ENCODE measurements at places on chromosomes 13 and 19.
A peak's percentile ranks its signal among the peaks of the same experiment; 100 is the strongest.

DNA sequence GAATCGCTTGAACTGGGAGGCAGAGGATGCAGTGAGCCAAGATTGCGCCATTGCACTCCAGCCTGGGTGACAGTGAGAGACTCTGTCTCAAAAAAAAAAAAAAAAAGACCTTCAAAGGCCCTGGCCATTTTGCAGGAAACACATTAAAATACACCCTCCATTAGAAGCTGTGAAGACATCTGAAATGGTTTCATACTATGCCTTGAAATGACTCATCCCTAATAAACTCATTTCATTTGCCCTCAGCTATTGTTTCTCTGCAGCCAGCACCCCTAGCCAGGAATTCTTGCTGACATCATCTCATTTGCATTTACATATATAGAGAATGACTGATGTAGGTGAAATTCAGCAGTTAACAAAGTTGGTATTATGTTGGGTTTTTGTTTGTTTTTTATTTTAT lies 8.7 kb downstream of the EML2 start:
- peak; percentile 76 for DNase-seq

GRCh38 chr19:4585556-4585955 lies 26.1 kb upstream of the SEMA6B start:
- DNase-seq = no peak

DNA sequence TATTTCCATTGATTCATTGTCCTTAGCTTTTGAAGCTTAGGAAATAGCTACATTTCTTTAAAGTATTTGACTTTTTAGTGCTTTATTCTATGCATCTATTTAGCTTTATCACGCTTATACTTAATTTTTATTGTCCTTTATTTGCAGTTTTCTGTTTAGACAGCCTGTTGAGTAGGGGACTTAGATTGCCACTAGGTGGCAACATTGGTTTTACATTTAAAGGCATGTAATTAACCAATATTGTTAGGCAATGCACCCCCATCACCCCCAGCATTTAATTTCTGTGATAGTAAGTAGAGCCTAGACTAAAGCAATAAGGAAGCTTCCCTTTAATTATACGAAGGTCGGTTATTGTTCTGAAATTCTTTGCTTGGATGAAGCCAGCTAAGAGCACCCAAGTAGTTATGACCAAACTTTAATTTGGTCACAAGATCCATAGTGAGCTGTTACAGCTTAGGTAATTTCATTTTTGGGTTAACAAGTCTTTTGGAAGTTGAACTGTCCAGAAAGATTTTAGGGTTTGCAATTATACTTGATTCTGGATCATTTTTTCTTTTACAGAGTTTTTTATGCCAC lies 36.5 kb downstream of the B3GLCT start:
- DNase-seq = no peak

GRCh38 chr13:97018029-97018819 lies 23.9 kb upstream of the OXGR1 start:
- DNase-seq = peak; percentile 22

DNA sequence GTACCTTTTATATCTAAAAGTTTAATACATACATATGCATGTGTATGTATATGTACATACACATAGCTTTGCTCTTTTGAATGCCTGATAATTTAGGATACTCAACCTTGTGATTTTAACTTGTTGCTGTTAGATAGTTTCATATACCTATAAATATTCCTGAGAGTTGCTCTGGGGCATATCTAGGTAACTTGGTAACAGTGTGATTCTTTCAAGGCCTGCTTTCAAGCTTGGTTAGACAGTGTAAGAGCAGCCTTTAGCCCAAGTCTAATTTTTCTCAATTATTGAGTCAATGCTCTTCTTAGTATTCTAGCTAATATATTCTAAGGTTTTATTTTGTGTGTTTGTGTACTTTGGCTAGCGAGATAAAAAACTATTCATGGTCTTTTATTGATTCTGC lies 762.1 kb upstream of the MIR17HG start:
- no peak for DNase-seq

GRCh38 chr13:99002172-99002710 lies 24.4 kb upstream of the DOCK9 start:
- DNase-seq = no peak

DNA sequence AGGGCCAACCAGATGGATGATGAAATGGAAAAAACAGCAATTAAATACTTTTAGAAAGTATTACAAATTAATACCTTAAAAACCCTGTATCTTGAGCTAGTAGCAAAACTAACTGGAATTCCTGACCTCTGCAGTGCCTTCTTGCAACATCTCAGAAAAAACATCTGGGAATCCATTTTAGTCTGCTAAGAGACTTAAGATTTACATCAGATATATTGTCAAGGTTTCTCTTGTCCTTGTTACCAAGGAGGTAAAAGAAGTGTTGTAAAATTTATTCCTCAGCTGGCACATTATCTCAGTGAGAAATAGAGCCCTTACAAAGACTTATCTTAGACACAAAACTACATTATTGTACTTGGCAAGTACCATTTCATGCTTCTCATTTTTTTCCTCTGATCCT lies 18.5 kb downstream of the KCNRG start:
- DNase-seq = no peak

- DNase-seq = no peak
Observed at GRCh38 chr13:109509154-109509900, 277.1 kb downstream of the IRS2 start.

GRCh38 chr19:28396287-28396831 lies 816.6 kb downstream of the UQCRFS1 start:
- no peak for DNase-seq

DNA sequence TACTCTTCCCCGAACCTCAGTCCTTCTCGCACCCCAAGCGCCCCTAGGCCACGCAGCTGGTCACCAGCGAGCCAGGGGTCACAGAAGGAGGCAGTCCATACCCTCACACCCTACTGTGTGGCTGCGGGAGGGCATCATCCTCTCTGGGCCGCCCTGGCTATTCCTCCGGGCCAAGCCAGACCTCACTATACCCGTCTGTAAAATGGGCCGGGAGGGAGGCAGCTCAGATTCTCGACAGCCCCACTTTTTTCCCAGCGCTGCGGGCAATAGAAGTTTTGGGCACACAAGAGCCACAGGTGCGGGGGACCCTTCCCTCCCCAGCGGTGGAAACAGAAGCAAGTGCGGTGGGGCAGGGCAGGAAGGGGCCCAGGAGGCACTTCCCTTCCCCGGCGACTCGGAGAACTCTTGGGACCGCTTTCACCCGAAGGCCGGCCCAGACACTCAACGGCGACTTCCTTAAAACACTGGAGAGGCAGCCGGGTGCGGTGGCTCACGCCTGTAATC lies 5.6 kb upstream of the ARRDC2 start:
- no peak for DNase-seq

GRCh38 chr19:38095411-38096308 lies 128.4 kb downstream of the DPF1 start:
- peak; percentile 33 for DNase-seq

GRCh38 chr13:111367340-111367739 lies 46.9 kb downstream of the TEX29 start:
- DNase-seq = no peak

DNA sequence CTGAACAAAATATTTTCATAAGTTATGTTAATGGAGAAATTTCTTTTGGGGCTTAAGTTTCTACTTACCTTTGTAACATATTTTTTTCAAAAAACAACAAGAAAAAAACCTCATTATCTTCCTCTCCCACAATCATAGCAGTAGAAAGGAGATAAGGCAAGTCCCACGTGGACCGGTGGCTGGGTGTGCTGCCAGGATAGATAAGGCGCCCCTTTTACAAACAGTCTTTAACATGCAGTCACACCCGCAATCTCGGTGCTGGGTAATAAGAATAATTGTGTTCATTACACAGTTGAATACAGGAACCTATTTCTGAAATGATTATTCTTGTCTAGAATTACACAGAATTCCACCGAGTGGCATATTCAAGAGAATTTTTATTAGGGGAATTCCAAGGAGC lies 1202.3 kb downstream of the UQCRFS1 start:
- no peak for DNase-seq

- no peak for DNase-seq
Observed at GRCh38 chr13:27583645-27584044, 36.7 kb downstream of the LNX2 start.

DNA sequence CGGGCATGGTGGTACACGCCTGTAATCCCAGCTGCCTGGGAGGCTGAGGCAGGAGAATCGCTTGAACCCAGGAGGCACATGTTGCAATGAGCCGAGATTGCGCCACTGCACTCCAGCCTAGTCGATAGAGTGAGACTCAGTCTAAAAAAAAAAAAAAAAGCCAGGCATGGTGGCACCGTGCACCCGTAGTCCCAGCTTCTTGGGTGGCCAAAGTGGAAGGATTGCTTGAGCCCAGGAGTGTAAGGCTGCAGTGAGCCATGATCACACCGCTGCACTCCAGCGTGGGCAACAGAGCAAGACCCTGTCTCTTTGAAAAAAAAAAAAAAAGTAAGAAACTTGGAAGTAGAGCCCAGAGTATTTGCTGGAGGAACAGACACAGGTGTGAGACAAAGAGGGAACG lies 27.7 kb downstream of the CCDC8 start:
- no peak for DNase-seq

GRCh38 chr19:17244618-17245534 lies 843 bp downstream of the NR2F6 start:
- DNase-seq = no peak

DNA sequence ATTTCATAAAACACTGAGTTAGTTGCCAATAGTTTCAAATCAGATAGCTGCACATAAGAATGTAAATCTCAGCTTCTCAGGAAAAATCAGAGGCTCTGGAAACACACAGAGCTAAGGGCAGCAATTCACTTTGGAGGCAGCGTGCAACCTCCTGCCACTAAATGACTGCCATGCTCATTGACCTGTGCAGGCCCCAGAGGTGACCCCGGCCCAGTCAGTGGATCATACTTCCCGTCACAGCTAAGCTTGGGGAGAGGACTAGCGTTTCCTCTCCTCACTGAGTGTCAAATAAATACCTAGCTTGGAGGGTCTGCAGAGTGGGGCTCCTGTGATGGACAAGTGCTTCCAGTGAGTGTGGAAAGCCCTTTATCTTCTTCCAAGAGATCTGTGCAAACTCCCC lies 67.2 kb downstream of the UQCRFS1 start:
- no peak for DNase-seq

- no peak for DNase-seq
Observed at GRCh38 chr19:823565-824121, 1.9 kb upstream of the PLPPR3 start.

- DNase-seq = no peak
Observed at GRCh38 chr13:78020861-78021260, 102.2 kb upstream of the EDNRB start.

DNA sequence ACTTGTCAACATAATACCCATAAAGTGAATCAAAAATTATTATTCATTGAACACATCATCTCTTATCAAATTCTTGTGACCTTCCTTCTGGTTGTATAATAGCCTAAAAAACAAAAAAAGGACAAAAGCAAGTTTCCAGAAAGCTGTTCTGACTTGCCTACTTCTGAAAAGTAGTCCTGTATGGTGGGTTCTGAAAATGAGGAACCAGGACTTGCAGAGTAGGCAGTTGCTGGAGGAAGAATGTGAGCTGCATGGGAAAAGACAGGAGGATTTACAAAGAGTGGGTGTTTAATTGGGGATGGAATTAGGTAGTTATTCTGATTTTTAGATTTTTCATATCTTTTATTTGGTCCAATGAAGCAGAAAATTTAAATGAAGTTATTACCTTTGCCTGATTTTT lies 56.7 kb downstream of the RCBTB2 start:
- no peak for DNase-seq

DNA sequence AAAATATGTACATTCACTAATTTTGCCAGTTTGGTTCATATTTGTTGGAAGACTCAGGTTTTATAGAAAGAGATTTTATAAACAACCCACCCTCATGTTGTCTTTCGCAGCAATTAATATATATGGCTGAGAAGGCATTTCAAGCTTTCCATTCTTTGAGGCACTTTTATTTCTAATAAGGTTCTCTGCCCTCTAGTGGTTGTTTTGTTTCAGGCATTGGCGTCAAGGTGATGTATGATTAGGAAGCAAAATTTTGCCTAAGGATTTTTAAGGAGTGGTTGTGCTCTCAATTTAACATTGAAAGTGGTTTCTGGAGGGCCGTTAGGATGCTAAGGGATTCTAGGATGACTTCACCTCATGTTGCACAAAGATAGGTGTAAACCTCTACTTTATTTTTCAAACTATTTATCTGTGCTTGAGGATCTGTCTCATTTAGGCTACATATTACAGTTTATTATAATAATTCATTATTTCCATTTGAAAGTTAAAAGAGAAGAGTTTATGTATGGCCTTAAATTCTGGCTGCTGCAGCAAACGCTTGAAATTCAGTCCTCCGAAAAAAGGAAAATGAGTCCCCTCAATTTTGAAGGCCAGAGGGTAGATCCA lies 35.9 kb downstream of the OXGR1 start:
- no peak for DNase-seq

DNA sequence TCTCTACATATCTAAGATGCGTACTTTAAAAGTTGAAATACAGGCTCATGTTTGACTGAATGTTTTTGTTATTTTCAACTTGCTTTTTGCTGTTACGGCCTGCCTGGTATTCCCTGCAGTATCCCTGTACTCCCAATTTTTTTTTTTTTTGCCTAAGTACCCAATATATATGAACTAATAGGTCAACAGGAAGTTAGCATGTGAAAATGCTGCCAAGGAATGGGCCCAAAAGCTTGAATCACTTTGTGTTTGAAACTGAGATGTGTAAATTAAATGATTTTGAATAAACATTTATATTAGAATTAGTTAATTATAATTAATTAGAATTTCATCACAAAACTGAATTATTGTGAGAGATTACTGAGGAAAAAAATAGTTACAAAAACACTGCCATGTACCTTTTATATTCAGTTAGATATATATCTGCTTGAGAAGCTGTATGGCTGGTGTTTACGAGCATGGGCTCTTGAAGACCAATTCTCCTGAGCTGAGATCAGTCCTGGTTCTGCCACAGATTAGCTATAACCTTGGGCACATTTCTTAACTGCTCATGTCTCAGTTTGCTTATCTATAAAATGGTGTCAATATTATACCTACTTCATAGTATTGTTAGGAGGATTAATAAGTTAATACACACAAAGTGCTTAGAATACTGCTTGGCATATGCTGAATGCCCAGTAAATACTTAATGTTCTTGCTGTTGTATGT lies 16.0 kb downstream of the TDRD3 start:
- no peak for DNase-seq

DNA sequence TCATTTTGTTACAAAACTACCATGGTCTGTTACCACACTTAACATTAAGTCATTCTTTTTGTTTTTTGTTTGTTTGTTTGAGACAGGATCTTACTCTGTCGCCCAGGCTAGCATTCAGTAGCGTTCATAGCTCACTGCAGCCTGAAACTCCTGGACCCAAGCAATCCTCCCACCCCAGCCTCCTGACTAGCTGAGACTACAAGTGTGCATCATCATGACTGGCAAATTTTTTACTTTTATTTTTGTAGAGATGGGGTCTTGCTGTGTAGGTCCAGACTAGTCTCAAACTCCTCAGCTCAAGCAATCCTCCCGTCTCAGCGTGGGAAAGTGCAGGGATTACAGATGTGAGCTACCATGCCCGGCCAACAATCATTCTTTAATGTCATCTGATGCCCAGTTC lies 3.3 kb downstream of the ALDH16A1 start:
- DNase-seq = no peak

- no peak for DNase-seq
Observed at GRCh38 chr19:45115809-45116615, 23.0 kb downstream of the PPP1R37 start.
